ENCODE measurements at places on chromosomes 3 and 15.

DNA sequence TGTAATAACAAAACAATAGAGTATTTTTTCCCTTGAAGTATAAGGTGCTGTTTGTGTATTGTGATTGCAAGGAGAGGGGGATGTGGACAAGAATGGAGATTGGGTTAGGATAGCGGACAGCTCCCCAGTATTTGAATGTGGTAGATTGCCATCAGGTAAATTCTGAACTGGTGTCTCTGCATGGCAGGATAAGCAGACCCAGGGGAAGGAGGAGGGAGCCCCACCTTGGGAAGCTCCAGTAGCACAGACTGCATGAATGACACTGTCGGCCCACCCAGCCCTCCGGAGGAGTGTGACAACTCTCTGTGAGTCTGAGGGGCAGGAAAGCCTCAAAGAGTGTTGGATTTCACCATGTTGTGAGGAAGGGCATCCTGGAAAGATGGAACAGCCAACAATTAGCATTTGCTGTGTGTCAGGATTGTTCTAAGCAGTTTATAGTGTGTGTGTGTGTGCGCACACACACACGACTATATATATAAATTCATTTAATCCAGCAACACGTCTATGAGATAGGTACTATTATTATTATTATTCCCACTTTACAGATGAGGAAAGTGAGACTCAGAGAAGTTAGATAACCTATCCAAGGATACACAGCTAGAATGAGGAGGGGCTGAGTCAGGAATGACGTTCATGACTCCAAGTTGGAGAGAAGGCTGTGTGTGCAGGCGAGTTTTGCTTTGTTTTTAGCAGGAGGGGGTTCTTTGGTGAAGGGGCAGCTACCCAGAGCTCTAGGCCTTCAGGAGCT, 63.4 kb upstream of the LCTL start:
- DNase-seq, result no peak

DNA sequence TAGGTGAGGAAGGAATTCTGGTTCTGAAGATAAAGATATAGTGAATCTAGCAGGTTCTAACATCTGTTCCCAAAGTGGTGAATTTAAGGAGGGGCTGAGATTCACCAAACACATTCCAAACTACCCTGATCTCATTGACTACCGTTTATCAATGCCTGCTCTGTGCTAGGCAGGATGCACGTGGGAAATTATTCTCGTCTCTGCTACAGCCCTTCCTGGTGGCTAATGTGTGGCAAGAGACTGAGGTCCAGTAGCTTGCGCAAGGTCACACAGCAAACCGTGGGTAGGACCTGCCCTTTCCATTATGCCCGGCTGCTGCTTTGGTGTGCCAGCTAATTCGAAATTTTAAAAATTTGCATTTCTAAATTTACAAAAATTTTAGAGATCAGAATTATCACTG, 209.5 kb upstream of the TRIM42 start:
- no peak for DNase-seq

- DNase-seq, result no peak
Observed at GRCh38 chr3:123021996-123022510, 5.5 kb downstream of the SEMA5B start.

GRCh38 chr15:20358066-20358778, 183.4 kb downstream of the GOLGA6L6 start:
- DNase-seq, result no peak

GRCh38 chr3:52820736-52821135, 9.7 kb downstream of the ITIH4 start:
- DNase-seq, result no peak

All from globus pallidus (tissue), 1 donor.